Astrocyte of the cerebellum (primary cell): ENCODE measurements at places on chromosomes 2 and 18.
A peak's percentile ranks its signal among the peaks of the same experiment; 100 is the strongest.

GRCh38 chr18:72122103-72122502 lies 422.0 kb downstream of the CBLN2 start:
- DNase-seq = no peak

DNA sequence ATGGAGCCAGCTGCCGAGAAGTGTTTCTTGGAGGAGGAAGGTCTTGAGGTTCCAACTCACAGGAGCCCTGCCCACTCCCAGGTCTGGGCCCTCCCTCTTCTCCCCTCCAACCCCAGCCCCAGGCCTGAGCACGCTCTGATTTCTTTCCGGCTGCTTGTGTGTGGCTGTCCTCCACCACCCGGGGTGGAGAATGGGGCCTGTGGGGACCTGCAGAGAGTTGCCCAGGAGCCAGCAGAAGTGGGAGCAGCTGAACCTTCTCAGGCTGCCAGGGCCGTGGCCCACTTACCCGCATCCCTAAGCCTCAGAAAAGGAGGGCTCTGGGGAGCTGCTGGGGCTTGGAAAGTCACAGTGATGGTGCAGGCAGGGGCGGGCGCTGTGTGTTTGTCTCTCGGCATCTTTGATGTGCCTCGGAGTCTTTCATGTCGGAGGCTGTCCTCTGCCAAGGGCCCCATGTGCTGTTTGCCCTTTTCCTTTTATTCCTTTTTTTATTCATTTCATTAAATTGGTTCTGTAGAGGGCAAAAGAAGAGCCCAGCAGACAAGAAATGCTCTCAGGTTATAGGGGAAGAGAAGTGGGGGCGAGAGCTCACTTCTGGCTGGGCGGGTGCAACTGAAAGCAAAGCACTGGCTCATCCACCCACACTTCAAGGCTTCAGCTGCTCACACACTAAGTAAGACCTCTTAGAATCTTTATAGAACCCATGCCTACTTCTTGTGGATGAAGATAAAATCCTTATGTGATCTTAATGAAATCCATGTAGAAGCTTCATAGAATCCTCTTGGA lies 52.5 kb downstream of the SDC1 start:
- no peak for DNase-seq

DNA sequence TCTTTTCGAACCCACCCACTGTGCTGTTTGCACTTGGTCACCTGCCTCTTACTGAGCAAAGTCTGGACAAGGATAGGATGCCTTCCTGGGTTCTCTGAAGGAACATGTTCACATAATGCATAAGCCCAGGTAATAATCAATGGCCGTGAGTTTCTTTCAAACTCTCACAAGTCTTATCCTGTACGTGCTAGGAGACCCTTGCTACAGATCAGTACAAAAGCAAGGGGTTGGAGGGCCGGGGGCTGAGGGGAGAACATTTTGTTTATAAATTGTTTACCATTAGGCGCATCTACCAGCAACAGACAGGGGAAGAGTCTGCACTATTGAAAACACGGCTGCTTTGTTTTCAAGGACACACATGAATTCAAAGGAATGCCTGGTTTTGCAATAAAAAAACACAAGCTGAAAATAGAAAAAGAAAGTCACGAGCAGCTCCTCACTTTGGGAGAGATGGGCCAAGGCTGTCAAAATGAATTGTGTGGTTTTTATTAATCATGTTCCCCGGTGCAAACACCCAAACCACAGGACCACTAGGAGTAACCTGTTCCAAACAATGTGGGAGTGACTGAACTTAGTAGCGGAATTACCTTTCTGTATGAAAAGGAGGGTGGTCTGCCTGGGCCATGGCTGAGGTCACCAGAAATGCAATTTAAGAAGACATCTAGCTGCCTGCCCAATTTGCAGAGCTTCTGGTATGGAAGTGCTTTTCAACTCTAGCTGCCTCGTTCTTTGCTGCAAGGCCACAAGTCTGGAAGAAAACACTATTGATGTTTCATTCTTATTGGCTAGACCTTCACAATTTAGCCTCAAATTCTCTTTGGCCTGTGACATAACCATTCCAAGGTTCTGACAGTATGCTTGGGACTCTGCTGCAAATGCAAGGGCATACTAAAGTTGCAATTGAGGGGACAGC lies 73.5 kb downstream of the CCBE1 start:
- DNase-seq = peak; percentile 82

- no peak for DNase-seq
Observed at GRCh38 chr2:223855426-223855825, 18.0 kb upstream of the AP1S3 start.

DNA sequence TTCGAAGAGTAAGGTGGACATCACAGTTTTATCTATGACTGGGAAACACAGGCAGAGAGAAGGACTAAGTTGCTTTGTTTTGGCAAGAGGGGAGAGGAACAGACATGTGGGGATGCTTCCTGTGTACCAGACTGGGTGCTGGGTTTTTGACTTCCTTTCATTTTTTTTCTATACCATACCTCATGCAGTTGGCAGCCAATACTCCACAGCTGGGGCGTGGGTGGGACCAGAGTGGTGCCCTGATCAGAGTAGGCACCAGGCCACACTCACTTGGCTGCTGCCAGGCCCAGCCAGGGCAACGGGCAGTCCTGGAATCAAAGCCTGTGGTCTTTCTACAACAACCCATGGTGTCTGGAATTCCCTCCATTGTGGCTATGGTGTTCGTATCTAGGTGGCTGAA lies 45.2 kb downstream of the SH3RF3 start:
- no peak for DNase-seq

- no peak for DNase-seq
Observed at GRCh38 chr2:202185156-202185555, 53.2 kb downstream of the SUMO1 start.

DNA sequence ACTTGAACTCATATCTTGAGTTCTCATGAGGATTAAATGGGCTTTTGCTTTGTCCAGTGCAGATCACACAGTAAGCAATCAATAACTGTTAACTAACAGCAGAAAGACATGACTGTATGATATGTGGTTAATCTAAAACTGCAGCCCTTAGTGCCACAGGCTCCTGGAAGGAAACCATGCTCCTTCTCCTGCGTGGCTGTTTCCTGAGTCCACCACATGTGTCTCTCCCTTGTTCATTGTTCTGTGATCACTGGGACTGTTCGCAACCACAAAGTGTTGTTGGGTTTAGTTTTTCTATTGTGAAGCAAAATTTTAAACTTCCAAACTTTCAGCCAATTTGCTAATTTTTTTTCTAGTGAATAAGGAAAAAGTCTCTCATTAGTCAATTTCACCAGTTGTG lies 130.9 kb upstream of the PTPRM start:
- DNase-seq = no peak

DNA sequence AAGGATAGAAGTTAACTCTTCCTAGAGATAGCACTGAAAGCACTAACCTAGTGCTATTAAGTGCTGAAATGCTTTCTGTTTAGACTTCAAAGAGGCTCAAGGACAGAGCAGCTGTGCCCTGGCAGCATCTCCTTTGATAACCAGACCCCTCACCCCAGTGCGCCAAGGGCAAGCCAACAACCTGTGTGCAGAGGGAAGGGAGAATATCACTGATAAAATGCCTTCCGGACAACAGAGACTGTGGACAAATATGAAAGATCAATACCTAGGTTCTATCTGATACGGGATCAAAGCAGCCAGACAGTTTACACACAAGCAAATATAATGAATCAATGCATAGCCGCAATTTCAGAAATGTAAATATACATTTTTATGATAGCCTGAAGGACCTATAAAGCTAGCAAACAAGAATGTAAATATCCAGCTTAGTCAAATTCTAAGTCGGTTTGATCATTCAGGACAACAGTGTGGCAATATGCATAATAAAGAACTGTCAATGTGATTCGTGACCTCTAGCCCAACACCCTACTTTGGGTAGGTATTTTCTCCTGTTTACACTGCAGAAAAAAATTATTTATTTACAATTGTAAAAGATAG lies 91.8 kb upstream of the RFX8 start:
- no peak for DNase-seq

DNA sequence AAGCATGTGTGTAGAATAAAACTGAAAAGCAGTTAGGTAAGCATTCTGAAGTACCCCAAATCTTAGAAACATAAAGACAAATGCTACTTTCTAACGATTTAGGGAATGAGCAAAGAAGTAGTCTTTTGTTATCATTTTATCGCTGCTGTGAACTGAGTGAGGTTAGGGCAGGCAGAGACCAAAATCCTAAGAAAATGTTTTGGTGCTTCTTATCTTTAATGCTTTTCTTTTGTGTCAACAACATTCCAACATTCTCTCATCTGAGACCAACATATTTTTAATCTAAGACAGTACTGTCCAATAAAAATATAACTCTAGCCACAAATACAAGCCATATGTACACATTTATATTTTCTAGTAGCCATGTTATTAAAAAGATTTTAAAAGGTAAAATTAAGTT lies 789.4 kb upstream of the PIK3C3 start:
- DNase-seq = no peak
